Activated CD8-positive, alpha-beta memory T cell treated with anti-CD3 and anti-CD28 coated beads for 4 hours (primary cell): ENCODE measurements at places on chromosomes 13 and 19.

GRCh38 chr13:23609874-23610576 lies 39.8 kb downstream of the TNFRSF19 start:
- DNase-seq = no peak

- no peak for DNase-seq
Measured at GRCh38 chr13:78228940-78229339, 310.3 kb upstream of the EDNRB start.

GRCh38 chr13:74200081-74200480 lies 65.9 kb upstream of the KLF12 start:
- no peak for DNase-seq

DNA sequence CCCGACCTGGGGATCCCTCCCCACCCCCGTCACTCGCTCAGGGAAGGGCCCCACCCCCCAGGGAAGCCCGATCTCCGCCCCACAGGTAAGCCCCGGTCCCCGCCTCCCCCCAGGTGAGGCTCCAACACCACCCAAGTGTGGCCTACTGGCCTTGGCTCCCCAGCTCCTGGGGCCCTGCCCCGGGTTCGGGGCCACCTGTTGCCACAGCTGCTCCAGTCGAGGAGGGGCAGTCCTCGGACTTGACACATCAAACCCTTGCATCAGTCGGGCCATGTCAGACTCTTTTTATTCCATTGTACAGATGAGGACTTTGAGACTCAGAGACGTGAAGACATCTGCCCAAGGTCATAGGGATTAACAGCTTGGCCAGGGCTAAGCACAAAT lies 512 bp downstream of the CC2D1A start:
- no peak for DNase-seq

DNA sequence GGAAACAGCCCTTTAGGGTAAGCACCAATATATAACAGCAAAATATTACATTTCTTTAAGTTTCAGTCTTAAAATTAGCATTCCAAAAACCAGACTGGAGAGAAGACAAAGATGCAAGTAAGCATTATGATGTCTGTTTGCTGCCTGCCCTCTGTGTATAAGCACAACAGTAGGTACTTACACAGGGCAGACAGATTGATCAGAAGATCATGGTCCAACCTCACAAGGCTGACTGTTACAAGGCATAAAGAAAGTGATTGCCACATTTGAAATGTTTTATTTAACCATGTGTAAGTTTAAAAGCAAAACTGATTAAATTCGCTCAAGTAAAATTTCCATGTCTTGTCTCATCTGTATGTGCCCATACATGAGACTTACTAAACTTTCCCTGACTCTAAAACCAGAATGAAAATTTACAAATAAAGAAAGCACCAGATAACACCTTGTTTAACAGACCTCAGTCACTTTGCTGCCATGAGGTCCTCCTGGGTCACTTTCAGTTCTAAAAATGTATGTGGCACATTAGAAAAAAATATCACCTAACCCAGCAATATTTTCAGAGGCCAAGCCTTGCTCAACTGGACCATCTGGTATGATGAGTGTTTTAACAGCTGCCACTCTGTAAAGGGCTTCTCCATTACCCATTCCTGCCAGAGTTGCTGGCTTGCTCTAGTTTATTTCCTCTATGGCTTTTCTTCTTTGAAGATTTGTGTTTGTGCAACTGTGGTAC lies 297.0 kb downstream of the RBM26 start:
- DNase-seq = no peak

- no peak for DNase-seq
Measured at GRCh38 chr13:76934671-76935070, 13.6 kb upstream of the ACOD1 start.

GRCh38 chr13:28440774-28441504 lies 54.0 kb downstream of the FLT1 start:
- no peak for DNase-seq

DNA sequence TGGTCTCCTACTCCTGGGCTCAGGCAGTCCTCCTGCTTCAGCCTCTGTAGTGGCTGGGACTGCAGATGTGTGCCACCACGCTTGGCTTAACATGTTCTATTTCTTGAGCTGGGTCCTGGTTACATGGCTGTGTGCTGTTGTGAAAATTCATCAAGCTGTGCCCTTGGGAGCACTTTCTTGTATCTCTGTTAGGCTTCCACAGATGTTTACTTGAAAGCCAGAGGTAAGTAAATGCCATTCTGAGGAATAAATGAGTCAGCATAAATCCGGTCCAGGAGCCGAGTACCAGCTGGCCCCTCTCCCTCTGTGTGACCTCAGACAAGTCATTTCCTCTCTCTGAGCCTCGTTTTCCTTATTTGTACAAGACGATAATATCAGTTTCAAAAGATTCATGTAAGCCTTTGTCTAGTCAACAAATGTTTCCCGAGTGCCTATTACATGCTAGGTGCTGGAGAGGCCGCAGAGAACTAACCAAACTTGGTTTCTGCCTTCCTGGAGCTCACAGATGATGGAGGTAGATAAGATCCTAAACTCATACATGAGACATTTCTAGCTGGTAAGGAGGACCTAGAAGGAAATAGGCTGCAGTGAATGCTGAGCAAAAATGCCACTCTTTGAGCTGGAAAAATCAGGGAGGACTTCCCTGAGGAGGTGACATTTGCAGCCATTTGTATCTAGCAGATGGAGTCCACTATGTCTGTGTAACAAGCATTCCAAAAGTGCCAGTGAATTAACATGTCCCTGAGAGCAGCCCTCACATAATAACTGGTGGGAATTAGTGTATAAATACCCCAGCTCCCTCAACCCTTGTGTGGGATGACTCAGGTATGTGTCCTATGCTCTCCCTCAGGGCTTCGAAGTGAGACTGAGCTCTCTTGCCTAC lies 2.7 kb upstream of the RASAL3 start:
- DNase-seq = peak; percentile 62

DNA sequence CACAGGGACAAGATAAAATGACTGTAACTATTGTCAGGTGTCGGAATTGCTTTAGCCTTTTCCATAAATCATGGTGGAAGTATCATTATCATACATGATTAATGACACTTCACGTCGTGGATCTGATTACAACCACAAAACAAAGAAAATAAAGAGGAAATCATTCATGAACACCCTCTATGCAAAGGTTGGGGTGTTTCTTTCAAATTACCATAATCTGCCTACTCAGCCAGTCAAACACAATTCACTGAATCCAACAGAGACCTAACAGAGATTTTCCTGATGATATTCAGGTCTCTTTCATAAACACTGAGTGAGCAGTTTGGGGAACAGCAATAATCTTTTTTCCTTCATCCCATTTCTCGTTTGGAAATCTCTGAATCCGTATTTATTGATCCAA lies 625.6 kb downstream of the DCT start:
- no peak for DNase-seq

- DNase-seq = no peak
Measured at GRCh38 chr19:31596751-31597150, 247.5 kb upstream of the TSHZ3 start.

GRCh38 chr19:1261538-1261797 lies 7.7 kb upstream of the CIRBP start:
- no peak for DNase-seq

DNA sequence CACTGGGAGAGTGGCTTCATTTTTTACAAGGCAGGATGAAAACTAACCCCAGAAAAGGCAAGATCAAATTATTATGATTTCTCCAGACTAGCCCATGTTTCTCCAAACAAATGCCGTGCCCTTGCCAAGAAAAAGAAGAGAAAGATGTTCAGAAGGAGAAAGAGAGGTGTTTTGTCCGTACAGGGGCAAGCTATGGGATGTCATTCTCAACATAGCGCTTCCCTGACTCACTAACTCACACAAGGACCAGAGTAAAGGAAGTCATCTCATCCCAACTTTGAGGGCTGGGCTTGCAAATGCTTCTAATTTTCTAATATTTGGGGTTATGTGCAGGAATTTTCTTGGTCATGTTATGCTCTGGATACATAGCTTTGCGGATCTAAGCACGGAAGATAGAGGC lies 224.2 kb upstream of the MAB21L1 start:
- DNase-seq = no peak

- no peak for DNase-seq
Measured at GRCh38 chr13:32381539-32381938, 46.4 kb downstream of the N4BP2L1 start.

GRCh38 chr13:66222127-66222526 lies 1008.0 kb downstream of the PCDH9 start:
- no peak for DNase-seq

GRCh38 chr13:32695602-32696250 lies 109.5 kb downstream of the PDS5B start:
- DNase-seq = no peak

- no peak for DNase-seq
Measured at GRCh38 chr19:5913739-5914357, at the start of gene CAPS. Gene CAPS (plus strand): TSS chr19:5914254. CDS start chr19:5914407, 153 bp downstream.

- DNase-seq = no peak
Measured at GRCh38 chr19:1183543-1184172, 9.6 kb upstream of the SBNO2 start.

DNA sequence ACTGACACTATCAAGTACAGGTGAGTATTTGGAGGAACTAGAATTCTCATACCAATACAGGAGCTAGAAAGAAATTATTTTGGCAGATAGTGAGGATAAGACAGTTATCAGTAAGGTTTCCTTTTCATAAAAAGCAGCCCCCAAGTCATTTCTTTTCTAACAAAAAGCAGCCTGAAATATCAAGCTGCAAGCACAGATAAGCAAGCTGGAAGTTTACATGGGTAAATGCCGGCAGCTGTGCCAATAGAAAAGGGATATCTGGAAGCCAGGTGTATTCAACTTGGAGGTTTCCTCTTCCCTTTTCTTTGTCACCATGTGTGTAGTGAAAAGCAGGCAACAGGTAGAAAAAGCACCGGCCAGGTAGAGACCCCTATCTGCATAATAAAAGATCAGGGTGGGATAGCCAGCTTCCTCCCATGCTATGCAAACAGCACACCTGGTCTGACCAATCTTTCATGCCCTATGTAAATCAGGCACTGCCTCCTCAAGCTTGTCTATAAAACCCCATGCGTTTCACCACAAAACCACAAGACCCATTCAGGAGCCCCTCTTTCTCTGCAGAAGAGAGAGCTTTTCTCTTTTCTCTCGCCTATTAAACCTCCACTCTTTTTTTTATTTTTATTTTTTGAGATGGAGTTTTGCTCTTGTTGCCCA lies 22.9 kb downstream of the CYP4F2 start:
- DNase-seq = no peak

DNA sequence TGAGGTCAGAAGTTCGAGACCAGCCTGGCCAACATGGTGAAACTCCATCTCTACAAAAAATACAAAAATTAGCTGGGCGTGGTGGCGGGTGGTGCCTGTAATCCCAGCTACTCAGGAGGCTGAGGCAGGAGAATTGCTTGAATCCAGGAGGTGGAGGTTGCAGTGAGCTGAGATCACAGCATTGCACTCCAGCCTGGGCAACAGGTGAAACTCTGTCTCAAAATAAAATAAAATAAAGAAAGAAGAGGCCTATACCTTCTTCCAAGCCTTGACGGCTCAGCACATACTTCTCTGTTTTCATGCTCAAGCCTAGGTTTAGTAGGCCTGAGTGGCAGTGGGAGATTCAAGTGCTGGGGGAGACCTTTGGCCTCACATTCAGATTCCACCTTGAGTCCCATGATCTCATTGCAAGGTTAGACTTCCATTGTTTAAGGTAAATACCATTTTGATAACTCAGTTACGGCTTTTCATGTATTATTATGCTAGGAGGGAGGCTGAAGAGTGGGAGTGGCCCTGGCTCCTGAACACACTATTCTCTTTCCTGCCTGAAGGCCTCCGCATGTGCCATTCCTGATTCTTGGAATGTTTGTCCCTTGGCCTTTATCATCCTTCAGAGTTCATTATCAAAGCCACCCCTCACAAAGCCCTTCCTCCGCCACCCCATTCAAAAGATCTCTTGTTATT lies 1.6 kb upstream of the SPINT2 start:
- DNase-seq = no peak

DNA sequence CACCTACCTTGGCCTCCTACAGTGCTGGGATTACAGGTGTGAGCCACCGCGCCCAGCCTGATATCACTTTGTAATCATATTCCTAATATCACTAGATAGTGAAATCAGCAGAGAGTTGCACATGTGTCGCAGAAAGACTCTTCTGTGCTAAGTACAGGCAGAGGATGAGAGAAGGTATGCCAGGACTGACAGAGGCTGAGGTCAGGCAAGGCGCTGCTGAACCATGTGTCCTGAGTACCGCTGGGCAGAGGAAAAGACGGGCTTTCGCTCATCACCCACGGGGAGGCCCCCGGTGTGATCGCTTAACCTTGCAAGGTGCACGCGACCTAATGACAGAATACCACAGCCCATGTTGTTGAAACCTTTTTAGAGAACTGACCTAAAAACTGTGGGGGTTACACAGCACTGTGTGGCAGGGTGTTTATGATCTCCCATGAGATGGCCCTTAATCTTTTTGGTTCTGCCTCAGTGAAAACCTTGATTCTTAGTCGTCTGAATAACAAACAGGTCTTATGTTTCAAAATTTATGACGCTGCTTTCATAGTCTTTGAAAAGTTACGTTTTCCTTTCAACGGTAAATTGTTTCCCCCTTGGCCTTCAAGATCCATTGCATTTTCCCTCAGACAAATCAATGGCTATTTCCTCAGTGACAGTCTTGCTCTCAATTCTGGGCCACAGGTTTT lies 12.2 kb downstream of the GJA3 start:
- no peak for DNase-seq

- no peak for DNase-seq
Measured at GRCh38 chr13:95480131-95480545, 72.4 kb upstream of the CLDN10 start.
